ENCODE measurements at places on chromosomes 5 and 9.

DNA sequence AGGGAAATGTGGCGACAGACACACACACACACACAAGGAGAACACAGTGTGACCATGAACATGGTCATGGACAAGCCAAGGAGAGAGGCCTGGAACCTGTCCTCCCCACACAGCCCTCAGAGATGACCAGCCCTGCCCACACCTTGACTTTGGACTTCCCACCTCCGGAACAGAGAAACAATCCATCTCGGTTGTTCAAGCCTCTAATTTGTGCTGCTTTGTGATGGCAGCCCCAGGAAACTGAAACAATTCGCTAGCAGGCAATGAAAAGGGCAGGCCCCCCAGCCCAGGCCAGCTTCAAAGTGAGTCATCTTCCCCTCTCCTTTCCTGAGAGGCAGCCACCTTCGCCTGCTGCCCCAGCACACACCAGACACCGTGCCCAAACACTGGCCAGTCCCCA, 47.7 kb downstream of the NSUN2 start:
- no peak for DNase-seq

DNA sequence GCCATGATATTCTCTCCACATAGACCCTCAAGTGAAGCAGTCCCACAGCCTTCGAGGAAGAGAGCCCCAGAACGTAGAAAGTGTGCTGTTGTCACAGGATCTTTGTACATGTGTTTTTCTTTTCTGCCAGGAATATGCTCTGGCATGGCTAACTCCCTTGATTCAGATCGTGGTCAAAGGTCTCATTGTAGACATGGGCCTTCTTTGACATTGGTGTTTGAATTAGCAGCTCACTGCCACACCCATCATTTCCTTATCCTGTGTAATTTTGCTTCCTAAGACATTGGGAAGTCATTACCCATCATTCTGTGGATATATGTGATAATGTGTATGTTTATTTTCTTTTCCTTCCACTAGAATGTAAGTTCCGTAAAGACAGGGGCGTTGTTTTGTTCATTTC, 25.5 kb downstream of the MTRR start:
- DNase-seq, result no peak

DNA sequence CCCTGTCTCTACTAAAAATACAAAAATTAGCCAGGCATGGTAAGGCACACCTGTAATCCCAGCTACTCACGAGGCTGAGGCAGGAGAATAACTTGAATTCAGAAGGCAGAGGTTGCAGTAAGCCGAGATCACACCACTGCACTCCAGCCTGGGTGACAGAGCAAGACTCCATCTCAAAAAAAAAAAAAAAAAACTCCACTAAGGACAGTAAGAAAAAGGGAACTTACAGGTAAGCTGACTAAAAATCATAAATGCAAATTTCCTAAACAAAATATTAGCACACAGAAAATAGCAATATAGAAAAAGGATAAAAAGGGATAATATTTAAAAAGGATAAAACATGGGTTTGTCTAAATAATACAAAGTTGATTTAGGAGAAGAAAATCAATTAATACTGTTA, 27.9 kb upstream of the HNRNPA0 start:
- DNase-seq, result no peak

DNA sequence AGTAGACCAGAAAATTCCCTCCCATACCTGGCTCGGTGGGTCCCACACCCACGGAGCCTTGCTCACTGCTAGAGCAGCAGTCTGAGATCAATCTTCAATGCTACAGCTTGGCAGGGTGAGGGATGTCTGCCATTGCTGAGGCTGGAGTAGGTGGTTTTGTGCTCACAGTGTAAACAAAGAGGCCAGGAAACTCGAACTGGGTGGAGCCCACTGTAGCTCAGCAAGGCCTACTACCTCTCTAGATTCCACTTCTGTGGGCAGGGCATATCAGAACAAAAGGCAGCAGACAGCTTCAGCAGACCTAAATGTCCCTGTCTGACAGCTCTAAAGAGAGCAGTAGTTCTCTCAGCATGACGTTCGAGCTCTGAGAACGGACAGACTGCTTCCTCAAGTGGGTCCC, 5.6 kb upstream of the GZMA start:
- no peak for DNase-seq

DNA sequence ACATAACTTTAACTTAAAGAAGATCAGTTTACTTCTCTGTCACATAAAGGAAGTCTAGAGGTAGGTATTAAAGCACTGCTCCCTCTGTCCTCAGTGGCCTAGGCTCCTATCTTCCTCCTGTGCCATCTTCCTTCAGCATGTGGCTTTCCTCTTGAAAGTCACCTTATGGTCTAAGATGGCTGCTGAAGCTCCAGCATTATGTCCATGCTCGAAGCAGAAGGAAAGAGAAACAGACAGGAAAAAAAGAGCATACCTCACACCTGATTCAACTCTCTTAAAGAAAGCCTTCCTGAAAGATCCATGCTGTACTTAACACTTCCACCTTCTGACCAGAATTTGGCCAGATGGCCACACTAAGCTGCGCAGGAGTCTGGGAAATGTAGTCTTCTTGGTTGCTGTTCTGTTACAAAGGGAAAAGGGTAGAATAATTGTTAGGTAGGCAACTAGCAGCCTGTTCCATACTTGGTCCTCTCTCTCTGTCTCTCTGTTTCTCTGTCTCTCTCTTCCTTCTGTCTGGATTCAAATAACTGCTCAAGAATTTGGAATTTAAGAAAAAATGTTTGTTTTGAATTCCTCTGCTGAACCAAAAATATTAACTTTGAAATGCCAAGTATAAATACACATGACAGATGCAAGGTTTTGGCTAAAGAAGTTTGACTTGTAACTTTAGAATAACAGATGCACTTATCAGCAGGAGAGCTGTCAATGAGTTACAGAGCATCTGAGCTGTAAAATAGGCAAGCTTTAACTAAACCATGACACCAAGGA, 16.0 kb downstream of the TMEM174 start:
- no peak for DNase-seq

GRCh38 chr9:130186839-130187522, 14.8 kb downstream of the NCS1 start:
- no peak for DNase-seq

Measured in frontal cortex (tissue), 4 donors.